ENCODE measurements at places on chromosomes 5 and 9.
A peak's percentile ranks its signal among the peaks of the same experiment; 100 is the strongest.

DNA sequence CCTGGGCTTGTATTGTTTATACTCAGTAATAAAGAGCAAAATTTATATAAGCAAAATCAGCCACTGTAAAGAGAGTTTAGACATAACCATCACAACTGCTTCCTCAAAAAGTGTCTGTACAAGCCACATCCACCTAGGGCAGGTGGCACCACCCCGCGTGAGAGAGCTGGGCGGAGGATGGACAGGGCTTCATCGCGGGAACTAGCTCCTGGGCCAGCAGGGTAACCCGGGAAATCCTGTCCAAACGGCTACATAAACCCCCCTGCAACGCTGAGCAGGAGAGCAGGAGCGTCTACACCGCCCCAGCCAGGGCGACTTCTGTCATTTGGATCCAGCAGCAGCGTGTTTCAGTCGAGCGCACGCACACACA is 1.3 kb downstream of the SLC6A3 start:
- DNase-seq: no peak

DNA sequence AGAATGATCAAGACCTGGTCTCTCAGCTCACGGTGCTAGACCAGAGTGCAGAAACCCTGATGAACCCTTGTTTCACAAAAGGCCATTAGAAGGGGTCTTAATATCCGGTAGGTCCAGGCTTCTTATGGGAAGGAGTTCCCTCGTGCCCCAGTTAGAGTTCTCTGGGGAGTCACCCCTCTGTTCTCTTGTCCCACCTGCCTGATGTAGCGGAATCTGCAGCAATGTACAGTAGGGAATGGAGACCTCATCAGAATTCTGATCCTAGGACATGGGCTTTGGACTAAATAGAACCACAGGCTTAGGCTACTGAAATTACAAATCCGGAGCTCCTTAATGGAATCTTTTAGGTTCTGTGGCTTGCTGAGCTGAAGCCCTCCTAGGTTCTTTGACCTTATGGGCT is 243.6 kb upstream of the IRX2 start:
- no peak for DNase-seq

DNA sequence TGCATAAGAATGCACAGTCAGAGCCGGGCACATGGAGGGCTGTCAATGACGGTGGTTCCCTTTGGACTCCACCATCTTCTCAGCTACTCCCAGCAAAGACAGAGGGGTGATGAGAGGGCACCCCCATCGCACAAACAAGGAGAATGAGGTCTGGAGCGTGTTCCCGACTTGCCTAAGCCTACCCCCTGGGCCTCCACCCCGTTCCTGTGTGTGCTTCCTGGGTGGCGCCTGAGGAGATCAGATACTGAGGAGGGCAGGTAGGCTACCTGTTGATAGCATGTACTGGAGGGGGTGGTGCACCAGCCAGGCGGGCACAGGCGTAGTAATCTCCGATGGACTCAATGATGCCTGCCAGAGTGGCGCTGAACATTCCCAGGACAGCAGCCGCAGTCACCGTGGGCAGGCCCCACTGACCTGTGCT is 4.1 kb downstream of the SLC23A1 start:
- DNase-seq: no peak

- no peak for DNase-seq
These were observed 7.9 kb downstream of the ISL1 start for GRCh38 chr5:51391175-51391574.

- peak; percentile 1 for DNase-seq
These were observed 150.8 kb downstream of the MTRR start for GRCh38 chr5:8019719-8020218.

DNA sequence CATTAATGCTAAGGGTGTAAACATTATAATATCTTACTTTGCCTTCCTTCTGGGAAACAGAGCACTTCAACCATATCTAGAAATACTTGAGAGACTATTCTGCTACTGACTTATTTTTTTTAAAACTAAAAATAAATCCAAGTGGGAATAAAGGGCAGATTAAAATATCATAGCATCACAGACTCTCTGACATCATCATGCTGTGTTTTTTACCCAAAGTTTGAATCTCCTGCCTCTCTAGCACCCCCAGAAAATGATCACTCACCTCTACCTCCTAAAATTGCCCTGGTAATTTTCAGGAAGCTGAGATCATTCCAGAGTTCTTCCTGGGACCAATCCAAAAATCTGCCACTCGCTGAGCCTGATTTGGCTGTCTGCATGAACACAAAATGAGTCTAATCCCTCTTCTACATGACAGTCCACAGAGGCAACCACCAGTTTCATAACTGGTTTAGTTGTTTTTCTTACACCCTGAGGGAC is 813.8 kb upstream of the DMAC1 start:
- DNase-seq: no peak

GRCh38 chr5:57987552-57987951 is 472.3 kb downstream of the PLK2 start:
- no peak for DNase-seq

- no peak for DNase-seq
These were observed 436.2 kb downstream of the DTWD2 start for GRCh38 chr5:118552146-118552545.

GRCh38 chr9:109779711-109780452 is at the start of gene PALM2AKAP2:
Gene PALM2AKAP2 (plus strand): TSS chr9:109780198. CDS start chr9:109780489, 291 bp downstream.
- DNase-seq: peak; percentile 12

GRCh38 chr9:116576386-116576785 is 110.7 kb upstream of the TRIM32 start:
- DNase-seq: no peak

DNA sequence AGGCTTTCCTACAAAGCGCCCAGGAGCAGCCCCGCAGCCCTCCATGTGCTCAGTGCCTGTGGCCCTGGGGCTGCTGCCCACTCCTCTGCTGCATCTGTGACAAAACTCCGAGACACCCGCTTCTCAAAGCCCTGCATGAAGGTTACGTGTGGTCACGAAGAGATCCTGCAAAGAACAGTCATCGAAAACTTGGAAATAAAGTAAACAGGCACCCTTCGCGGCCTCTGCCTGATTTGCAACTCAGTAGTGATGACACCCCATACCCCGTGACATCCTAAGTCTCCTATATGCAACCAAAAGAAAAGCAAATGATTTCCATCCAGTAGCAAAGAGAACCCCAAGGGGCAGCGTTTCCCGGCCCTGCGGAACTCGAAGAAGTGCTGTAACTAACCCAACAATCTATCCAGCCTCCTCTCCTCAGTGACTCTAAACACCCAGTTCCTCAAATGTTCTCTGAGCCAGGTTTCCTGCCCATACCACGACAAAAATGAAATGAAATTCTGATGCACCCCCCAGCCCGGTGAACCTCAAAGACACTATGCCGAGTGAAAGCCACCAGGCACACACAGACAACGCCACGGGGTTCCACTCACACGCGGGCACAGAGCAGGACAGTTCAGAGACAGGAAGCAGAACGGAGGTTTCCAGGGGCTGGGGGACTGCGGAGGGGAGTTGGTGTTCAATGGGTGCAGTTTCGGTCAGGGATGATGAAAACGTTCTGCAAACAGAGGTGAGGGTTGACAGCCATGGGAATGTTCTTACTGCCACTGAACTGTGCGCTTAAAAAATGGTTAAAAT is 19.0 kb downstream of the NACC2 start:
- peak; percentile 78 for DNase-seq

DNA sequence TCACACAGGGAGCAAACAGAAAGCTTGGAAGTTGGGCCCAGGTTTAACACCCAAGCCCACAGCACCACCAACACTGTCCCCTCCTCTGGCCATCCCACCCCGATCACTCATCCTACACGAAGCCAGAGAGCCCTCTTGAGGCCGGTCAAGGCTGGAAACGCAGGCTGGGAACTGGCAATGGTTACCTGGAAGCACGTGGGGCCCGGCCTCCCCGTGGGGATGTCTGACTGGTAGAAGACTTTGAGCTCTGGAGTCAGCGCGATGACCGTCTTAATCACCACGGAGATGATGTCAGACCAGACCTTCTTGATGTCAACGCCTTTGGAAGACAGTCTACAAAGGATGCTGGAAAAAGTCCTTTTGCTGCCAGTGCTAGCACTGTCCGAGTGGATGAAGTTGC is 104.1 kb downstream of the TTLL11 start:
- DNase-seq: no peak

GRCh38 chr9:126609191-126609590 is 4.5 kb upstream of the LMX1B start:
- DNase-seq: no peak
